Kidney (tissue), 22 donors: ENCODE measurements at places on chromosomes 4 and X.

DNA sequence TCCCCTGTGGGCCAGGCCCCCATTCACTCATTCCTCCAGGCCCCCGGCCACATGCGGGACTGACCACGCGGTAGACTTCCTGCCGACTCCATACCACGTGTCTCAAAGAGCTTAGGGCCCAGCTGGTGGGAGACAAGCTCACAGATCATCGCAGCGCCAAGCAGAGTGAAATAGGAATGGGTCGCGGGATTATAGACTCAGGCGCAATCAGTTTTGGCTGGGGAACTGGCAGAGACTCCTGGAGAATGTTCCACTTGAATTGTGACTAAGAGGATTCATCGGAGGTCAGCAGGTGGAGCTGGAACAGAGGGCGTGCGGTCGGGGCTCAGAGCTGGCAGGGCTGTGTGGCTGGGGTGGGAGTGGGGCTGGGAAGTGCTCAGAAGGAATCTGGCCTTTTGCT is 15.6 kb downstream of the ATP2B3 start:
- no peak overlapping the region for H3K27ac ChIP-seq
- H3K36me3 ChIP-seq = no peaks in the 10 kb centered on the region
- no peaks in the 10 kb centered on the region for H3K27me3 ChIP-seq
- no peaks in the 10 kb centered on the region for H3K4me1 ChIP-seq
- peak; percentile 54 for DNase-seq

DNA sequence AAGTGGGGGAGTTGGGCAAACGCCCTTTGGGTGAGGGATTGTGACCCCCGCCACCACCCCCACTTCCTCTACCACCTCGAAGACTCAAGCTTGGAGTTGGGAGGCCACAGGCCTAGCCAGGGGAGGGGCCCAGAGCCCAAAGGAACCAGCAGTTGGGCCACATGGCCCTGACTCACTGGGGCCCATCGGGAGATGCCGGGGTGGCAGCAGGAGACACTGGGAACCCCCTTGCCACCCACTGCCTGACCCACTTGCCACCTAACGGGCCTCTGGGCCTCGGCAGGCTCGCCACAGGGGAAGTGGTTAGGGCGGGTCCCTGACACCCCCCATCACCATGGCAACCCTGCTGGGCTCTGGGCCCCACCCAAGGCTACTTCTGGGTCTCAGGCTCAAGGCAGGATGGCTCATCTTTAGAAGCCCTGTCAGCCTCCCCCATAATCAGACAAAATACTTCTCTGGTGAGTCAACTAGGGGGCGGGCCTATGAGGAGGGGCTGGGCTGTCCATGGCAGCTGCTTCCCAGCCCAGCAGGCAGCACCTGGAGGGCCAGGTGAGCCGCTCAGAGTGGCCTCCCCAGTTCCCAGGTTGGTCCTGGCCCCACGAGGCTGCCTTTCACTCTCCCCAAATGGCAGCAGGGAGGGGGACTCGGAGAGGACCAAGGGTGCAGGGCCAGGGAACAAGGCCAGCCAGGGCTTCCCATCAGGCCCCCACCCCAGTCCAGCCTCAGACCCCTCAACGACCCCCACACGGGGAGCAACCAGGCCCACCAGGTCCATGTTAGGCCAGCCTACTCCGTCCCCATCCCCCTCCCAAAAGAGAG is 5.6 kb downstream of the FLNA start:
- peak; percentile 44 for DNase-seq
- no peaks in the 10 kb centered on the region for H3K4me1 ChIP-seq
- H3K27ac ChIP-seq = peak overlapping the region; percentile 94
- H3K27me3 ChIP-seq = no peaks in the 10 kb centered on the region

DNA sequence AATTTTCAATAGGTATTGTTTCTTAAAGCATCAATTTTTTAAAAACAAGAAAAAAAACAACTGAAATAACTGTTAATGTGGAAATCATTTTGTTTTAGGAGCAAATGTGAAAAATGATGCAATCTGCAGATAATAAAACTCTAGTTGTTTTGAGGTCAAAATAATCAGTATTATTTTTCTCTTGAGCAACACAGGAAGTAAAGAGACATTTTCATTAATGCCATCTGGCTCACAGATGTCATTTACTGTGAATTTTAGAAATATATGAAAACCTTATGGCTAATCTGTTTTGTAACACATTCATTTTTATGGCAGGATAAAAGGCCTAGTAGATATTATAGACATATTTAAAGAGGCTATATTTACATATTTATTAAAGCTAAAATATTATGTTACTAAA is 141.6 kb downstream of the PCDH18 start:
- H3K4me1 ChIP-seq = no peaks in the 10 kb centered on the region
- DNase-seq = no peak
- H3K36me3 ChIP-seq = no peaks in the 10 kb centered on the region
- no peaks in the 10 kb centered on the region for H3K27me3 ChIP-seq
- no peak overlapping the region for H3K4me3 ChIP-seq
- no peak overlapping the region for H3K27ac ChIP-seq

- H3K4me1 ChIP-seq = no peaks in the 10 kb centered on the region
- H3K27me3 ChIP-seq = no peaks in the 10 kb centered on the region
- no peak overlapping the region for H3K4me3 ChIP-seq
- no peak overlapping the region for H3K27ac ChIP-seq
Measured at GRCh38 chrX:154648931-154649330, 4.4 kb downstream of the CTAG2 start.

GRCh38 chr4:40621592-40622512 is 7.8 kb downstream of the RBM47 start:
- no peak overlapping the region for H3K4me3 ChIP-seq
- H3K36me3 ChIP-seq = no peaks in the 10 kb centered on the region
- peak; percentile 9 for DNase-seq
- peaks cover 2% of the 10 kb centered on the region for H3K4me1 ChIP-seq
- H3K27me3 ChIP-seq = no peaks in the 10 kb centered on the region
- H3K27ac ChIP-seq = no peak overlapping the region

GRCh38 chrX:79161655-79162054 is 17.2 kb downstream of the GPR174 start:
- no peaks in the 10 kb centered on the region for H3K27me3 ChIP-seq
- no peak for DNase-seq
- H3K4me3 ChIP-seq = peak overlapping the region; percentile 3
- H3K4me1 ChIP-seq = no peaks in the 10 kb centered on the region

GRCh38 chr4:14865804-14866203 is 136.5 kb upstream of the CPEB2 start:
- H3K4me3 ChIP-seq = no peak overlapping the region
- no peak for DNase-seq

DNA sequence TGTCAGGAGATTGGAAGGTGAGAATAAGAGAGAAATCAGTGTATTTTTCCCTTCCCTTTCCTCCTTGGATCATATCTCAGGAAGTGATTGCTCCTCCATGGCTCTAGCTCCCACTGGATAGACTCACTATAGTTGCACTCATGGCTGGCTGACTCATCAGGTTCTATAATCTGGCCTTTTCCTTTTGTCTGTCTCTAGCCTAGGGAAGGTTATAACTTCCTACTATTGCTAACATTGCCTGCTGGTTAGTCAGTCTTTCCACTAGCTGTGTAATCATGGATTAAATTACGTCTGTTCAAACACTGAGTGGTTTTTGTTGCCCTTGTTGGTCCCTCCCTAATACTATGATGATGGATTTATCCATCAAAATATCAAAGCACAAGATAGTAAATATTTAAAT is 195.5 kb upstream of the VEGFC start:
- no peaks in the 10 kb centered on the region for H3K36me3 ChIP-seq
- no peak overlapping the region for H3K4me3 ChIP-seq
- DNase-seq = no peak

- H3K27ac ChIP-seq = no peak overlapping the region
- no peaks in the 10 kb centered on the region for H3K4me1 ChIP-seq
- no peak overlapping the region for H3K4me3 ChIP-seq
- H3K27me3 ChIP-seq = no peaks in the 10 kb centered on the region
- H3K36me3 ChIP-seq = no peaks in the 10 kb centered on the region
- no peak for DNase-seq
Measured at GRCh38 chrX:6930307-6930849, 217.1 kb upstream of the STS start.

- H3K36me3 ChIP-seq = no peaks in the 10 kb centered on the region
- H3K4me1 ChIP-seq = no peaks in the 10 kb centered on the region
- DNase-seq = no peak
- H3K4me3 ChIP-seq = no peak overlapping the region
Measured at GRCh38 chr4:94375364-94375763, 32.7 kb upstream of the HPGDS start.

GRCh38 chr4:116332508-116332907 is 752.9 kb downstream of the TRAM1L1 start:
- H3K27ac ChIP-seq = no peak overlapping the region
- no peak for DNase-seq
- no peaks in the 10 kb centered on the region for H3K27me3 ChIP-seq
- no peaks in the 10 kb centered on the region for H3K4me1 ChIP-seq

- H3K4me3 ChIP-seq = no peak overlapping the region
- no peaks in the 10 kb centered on the region for H3K27me3 ChIP-seq
- H3K27ac ChIP-seq = no peak overlapping the region
- H3K36me3 ChIP-seq = no peaks in the 10 kb centered on the region
Measured at GRCh38 chr4:654503-654845, 19.6 kb downstream of the ATP5ME start.

DNA sequence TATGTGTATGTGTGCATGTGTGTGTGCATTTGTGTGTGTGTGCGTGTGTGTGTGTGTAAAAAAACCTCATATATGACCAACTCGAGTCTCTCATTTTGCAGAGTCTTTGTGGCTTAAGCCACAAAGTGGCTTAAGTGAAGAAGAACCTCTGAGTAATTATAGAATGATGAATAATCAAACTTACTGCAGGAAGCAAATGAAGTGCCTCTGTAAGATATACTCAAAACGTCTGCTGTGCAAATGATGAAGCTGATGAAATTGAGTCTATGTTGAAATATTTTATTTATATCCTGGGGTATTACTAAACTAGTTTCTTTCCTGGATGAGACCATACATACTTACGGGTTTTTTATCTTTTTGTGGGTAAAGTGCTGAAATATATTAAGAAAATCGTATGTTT is 1198.7 kb downstream of the PCDH7 start:
- no peak overlapping the region for H3K4me3 ChIP-seq
- no peaks in the 10 kb centered on the region for H3K36me3 ChIP-seq
- no peaks in the 10 kb centered on the region for H3K4me1 ChIP-seq

DNA sequence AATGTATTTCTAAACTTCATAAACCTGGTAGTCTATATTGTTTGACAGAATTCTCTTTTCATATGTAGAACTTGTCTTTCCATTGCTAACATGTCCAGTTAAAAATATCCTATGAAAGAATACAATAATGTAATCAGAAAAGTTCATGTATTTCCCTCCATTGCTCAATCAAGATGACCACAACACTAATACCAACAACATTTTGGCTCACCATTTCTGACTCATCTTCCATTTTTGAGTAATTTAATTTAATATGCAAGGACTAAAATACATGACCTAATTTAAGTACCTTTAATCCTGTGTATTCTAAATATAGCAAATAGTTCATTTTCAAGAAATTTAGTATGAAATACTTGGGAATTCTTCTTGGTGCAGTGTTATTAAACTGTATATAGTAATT is 239.5 kb upstream of the GPC4 start:
- H3K36me3 ChIP-seq = no peaks in the 10 kb centered on the region
- no peak overlapping the region for H3K4me3 ChIP-seq
- H3K27ac ChIP-seq = peak overlapping the region; percentile 63
- H3K27me3 ChIP-seq = no peaks in the 10 kb centered on the region

DNA sequence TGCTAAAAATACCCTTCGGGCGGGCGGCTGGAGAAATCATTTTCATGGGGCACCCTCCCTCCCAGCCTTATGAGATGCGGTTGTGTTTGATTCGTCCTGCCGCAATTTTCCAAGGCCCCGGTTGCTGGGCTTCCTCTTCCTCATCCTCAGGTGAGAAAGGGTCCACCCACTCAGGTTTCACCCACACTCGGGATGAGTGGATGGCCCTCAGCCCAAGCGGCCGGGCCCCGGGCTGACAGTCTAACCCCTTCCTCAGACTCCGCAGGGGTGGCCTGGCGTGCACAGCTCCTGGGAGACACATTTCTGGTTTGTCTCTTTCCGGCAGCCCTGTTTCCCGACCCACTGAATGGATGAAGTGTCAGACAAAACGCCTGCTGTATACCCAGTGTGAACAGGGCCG is 116.5 kb upstream of the LRPAP1 start:
- H3K27ac ChIP-seq = no peak overlapping the region
- no peak for DNase-seq
- no peak overlapping the region for H3K4me3 ChIP-seq
- H3K36me3 ChIP-seq = no peaks in the 10 kb centered on the region
- no peaks in the 10 kb centered on the region for H3K27me3 ChIP-seq

GRCh38 chrX:17038681-17039161 is 92.3 kb downstream of the REPS2 start:
- no peaks in the 10 kb centered on the region for H3K4me1 ChIP-seq
- no peaks in the 10 kb centered on the region for H3K36me3 ChIP-seq
- H3K27me3 ChIP-seq = peaks cover 9% of the 10 kb centered on the region
- no peak for DNase-seq

GRCh38 chrX:123835661-123836371 is 24.0 kb upstream of the XIAP start:
- no peaks in the 10 kb centered on the region for H3K27me3 ChIP-seq
- no peak overlapping the region for H3K27ac ChIP-seq
- no peak overlapping the region for H3K4me3 ChIP-seq
- H3K4me1 ChIP-seq = no peaks in the 10 kb centered on the region
- no peak for DNase-seq

DNA sequence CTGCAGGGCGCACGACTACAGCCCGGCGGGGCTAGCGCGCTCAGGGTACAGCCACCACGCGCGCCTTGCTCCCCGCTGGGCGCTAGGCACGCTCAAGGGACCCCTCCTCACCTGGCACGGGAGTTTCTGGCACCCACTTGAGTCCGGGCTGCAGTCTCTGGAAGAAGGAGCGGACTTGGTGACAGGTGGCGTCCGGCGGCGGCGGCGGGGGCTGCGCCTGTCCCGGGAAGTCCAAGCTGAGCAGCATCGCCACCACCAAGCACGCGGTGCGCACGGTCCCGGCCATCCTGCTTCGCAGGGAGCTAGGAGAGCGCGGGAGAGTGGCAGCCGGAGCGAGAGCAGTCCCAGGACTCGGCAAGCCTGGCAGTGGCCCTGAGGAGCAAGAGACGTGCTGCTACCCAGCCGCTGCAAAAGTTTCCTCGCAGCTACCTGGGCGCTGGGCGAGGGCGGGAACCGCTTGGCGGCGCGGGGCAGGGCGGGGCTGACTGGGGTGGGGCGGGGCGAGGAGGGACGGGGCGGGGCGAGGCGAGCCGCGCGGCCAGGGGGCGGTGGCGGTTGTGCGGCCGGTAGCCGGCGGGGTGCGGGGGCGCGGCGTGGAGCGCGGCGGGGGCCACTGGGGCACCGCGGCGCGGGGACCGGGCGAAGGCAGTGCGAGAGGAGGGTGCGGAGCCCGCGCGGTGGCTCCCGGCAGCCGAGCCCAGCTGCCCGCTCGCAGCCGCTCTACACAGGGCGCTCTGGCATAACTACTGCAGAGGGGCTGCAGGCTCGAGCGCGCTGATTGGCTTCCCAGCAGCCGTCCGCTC is at the start of gene GPC3:
Gene GPC3, minus strand, starts transcription at position 431 of the 803 bp plus-strand sequence.
- no peaks in the 10 kb centered on the region for H3K36me3 ChIP-seq
- DNase-seq = peak; percentile 84
- peak within 1 kb of the TSS; percentile 53 for H3K4me3 ChIP-seq
- H3K27me3 ChIP-seq = no peaks in the 10 kb centered on the region
- no peak within 1 kb of the TSS for H3K27ac ChIP-seq
- H3K4me1 ChIP-seq = peaks cover 4% of the 10 kb centered on the region

GRCh38 chr4:43843501-43843900 is 605.1 kb downstream of the KCTD8 start:
- no peak overlapping the region for H3K27ac ChIP-seq
- no peaks in the 10 kb centered on the region for H3K27me3 ChIP-seq
- H3K36me3 ChIP-seq = no peaks in the 10 kb centered on the region
- peak; percentile 5 for DNase-seq
- no peak overlapping the region for H3K4me3 ChIP-seq

GRCh38 chrX:84197550-84197949 is 9.6 kb upstream of the RPS6KA6 start:
- H3K27me3 ChIP-seq = no peaks in the 10 kb centered on the region
- H3K4me1 ChIP-seq = no peaks in the 10 kb centered on the region
- H3K36me3 ChIP-seq = no peaks in the 10 kb centered on the region
- H3K4me3 ChIP-seq = no peak overlapping the region
- H3K27ac ChIP-seq = no peak overlapping the region
